Right atrium auricular region (tissue), 2 donors: ENCODE measurements at places on chromosomes 7 and 10. TPM values are rescaled to one million over a fixed set of nuclear protein-coding genes. Genes with fewer than 3 reads are reported as not detected.

CPEB3 gene
- 11.4 TPM for total RNA-seq

- H3K27me3 ChIP-seq, result no peaks in the 10 kb centered on the region
- H3K36me3 ChIP-seq, result no peaks in the 10 kb centered on the region
- H3K4me3 ChIP-seq, result no peak overlapping the region
- no peak overlapping the region for H3K27ac ChIP-seq
- peaks cover 11% of the 10 kb centered on the region for H3K4me1 ChIP-seq
Measured at GRCh38 chr7:134669845-134670373, 23.3 kb downstream of the BPGM start.

GRCh38 chr7:37826825-37827224, 21.6 kb upstream of the NME8 start:
- H3K27me3 ChIP-seq, result no peaks in the 10 kb centered on the region
- no peaks in the 10 kb centered on the region for H3K36me3 ChIP-seq
- no peaks in the 10 kb centered on the region for H3K4me1 ChIP-seq

- H3K4me3 ChIP-seq, result no peak overlapping the region
- no peaks in the 10 kb centered on the region for H3K4me1 ChIP-seq
- no peak for DNase-seq
- H3K36me3 ChIP-seq, result no peaks in the 10 kb centered on the region
- no peaks in the 10 kb centered on the region for H3K27me3 ChIP-seq
- H3K27ac ChIP-seq, result no peak overlapping the region
Measured at GRCh38 chr7:84923348-84923747, 263.5 kb downstream of the SEMA3D start.

DNA sequence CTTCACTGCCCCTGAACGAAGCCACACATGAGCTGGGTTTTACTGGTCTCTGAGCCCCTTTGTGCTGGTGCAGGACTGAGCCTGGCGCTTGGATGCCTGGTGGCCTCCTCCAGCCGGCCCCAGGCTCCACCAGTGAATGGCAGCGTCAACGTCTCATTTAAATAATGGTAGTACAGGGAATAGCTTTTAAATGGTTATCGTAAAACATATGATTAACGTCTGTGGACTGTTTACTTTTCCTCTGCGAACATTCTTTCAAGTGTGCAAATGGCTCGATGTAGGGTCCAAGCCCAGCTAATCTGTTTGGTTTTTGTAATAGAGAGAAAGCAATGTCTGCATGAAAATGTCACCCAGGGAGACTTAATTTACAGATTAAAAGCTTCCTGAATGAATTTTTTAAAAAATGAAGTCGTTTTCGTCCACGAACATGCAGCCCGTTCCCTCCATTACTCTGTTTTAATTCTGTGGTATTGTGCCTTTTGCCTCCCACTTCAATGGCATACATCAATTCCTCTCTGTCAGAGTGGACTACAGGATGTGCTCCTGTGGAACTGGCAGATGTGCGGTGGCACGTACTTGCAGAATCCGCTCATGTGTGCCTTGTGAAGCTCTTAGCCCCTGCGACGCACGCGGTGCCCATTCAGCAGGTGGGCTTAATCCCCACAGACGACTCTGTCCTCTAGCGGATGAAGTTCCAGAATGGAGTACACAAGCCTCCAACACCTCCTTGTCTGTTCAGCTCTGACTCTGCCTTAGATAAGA, 192.7 kb downstream of the TCF7L2 start:
- H3K27ac ChIP-seq, result no peak overlapping the region
- H3K4me1 ChIP-seq, result peaks cover 13% of the 10 kb centered on the region
- H3K36me3 ChIP-seq, result peaks cover 40% of the 10 kb centered on the region

DNA sequence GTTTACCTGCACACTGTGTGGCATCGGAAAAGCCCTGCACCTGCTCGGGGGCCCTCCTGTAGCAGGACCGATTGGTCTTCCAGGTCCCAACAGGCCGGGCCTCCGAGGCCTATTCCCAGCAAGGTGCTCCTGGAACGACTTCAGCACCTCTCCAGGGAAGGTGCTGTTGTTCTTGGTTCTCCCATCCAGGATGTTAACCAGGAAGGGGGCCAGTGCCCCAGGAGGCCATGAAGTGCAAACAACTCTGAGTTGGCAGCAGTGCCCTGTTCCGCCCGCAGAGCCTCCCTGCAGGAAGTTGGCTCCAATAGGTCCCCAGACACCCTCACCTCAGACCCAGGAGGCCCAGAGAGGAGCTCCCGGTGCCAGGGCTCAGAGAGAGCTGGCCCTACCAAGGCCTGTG, 64.0 kb upstream of the DUSP5 start:
- H3K36me3 ChIP-seq, result no peaks in the 10 kb centered on the region
- DNase-seq, result no peak
- H3K27me3 ChIP-seq, result no peaks in the 10 kb centered on the region
- no peak overlapping the region for H3K4me3 ChIP-seq

GRCh38 chr7:114554781-114555537, 140.3 kb downstream of the FOXP2 start:
- no peaks in the 10 kb centered on the region for H3K36me3 ChIP-seq
- no peak overlapping the region for H3K4me3 ChIP-seq
- H3K27me3 ChIP-seq, result no peaks in the 10 kb centered on the region
- H3K4me1 ChIP-seq, result no peaks in the 10 kb centered on the region
- H3K27ac ChIP-seq, result no peak overlapping the region
- DNase-seq, result no peak

SCART1 gene
- total RNA-seq, result 0.24 TPM

HABP2 gene
- not detected for total RNA-seq

ZNF138 gene
- 7.6 TPM for total RNA-seq

GPER1 gene
- 4.6 TPM for total RNA-seq

DNA sequence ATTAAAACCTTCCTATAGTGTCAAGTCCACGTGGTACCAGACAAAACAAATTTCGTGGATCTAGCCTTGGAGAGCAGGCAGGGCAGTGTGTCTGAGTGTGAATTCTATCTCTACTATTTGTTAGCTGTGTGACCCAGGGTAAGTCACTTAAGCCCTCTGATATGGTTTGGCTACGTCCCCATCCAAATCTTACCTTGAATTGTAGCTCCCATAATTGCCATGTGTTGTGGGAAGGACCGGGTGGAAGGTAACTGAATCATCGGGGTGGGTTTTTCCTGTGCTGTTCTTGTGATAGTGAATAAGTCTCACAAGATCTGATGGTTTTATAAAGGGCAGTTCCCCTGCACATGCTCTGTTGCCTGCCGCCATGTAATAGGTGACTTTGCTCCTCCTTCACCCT, 2.8 kb upstream of the NPFFR1 start:
- no peak overlapping the region for H3K4me3 ChIP-seq
- no peak overlapping the region for H3K27ac ChIP-seq
- peaks cover 10% of the 10 kb centered on the region for H3K4me1 ChIP-seq
- no peaks in the 10 kb centered on the region for H3K27me3 ChIP-seq
- H3K36me3 ChIP-seq, result no peaks in the 10 kb centered on the region
